NCI-H187 treated with DMSO at 0.1 percent for 48 hours (cell line): ENCODE measurements at places on chromosomes 12 and 14.

DNA sequence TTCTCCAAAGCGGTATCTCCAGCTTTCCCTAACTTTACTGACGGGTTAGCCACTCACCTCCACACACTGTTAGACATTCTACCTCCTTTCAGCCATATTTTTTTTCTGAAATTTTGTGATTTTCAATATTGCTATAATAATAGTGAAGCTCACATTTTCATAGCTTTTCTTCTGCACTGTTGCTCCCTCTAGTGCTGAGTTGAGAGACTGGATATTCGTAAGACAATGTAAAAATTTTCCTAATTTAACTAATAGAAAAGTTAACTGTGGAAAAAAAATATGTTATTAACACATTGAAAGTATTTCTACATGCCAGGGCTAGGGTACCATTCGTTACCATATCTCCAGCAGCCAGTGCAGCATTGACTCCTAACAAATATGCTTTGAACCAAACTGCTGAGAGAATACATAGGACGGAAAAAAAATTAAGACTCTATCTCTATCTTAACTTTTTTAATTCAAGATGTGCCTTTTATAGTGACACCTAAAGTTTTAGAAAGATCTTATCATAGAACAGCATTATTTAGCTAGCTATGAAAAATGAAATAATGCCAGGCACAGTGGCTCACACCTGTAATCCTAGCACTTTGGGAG is 48.7 kb upstream of the ABCC9 start:
- no peak for DNase-seq

GRCh38 chr12:905261-906031 is 44.0 kb downstream of the RAD52 start:
- no peak for DNase-seq

- no peak for DNase-seq
Measured at GRCh38 chr14:106665814-106666213, 1139.4 kb downstream of the TMEM121 start.

GRCh38 chr14:58805057-58805456 is 167.3 kb downstream of the DACT1 start:
- DNase-seq: peak; percentile 79

GRCh38 chr12:92719674-92720073 is 16.9 kb downstream of the PLEKHG7 start:
- no peak for DNase-seq

- no peak for DNase-seq
Measured at GRCh38 chr14:76867516-76868453, 41.6 kb downstream of the LRRC74A start.

GRCh38 chr14:81989211-81989610 is 455.6 kb upstream of the SEL1L start:
- DNase-seq: no peak

DNA sequence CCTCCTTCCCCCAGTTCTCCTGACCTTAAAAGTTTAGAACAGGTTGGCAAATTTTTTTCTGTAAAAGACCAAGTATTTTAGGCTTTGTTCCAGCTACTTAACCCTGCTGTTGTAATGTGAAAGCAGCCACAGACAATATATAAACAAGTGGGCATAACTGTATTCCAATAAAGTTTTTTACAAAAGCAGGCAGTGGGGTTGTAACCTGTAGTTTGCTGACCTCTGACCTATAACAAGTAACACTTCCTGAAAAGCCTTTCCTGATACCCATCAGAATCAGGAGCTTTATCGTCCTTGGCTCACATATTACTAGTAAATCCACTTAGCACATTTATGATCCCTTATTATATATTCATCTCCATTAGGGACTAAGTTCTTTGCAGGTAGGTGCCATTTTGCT is 13.1 kb upstream of the SMARCC2 start:
- no peak for DNase-seq

DNA sequence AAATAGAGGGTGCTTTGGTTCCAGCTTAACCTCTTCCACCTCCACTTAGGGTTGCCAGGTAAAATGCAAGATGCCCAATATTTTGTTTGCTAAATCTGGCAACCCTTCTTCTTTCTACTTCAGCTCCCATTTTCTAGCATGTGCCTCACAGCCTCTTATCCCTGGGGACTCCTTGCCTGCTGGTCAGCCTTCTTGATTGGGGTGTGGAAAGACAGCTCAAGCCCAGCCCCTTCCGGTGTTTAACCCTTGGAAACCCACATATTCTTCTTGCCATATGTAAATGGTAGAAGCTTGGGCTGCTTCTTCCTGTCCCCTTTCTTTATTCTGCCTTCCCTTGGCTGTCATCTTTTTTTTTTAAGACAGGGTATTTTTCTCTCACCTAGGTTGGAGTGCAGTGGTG is 5.7 kb downstream of the SPIC start:
- DNase-seq: no peak

DNA sequence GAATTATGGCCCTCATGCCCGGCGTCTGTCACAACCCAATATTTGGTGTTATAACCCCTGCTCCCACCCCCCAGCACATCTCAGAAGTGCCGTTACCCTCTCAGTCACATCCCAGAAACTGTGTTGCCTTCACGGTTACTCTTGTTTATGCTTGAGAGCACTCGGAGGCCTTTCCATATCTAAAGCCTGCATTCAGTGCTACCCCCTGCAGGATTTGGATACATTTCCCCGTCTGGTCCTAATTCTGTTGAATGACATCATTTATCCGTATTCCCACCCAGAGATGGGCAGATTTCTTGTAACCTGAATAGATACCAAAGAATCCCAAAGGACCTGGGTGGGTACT is 19.1 kb upstream of the FOS start:
- DNase-seq: no peak

DNA sequence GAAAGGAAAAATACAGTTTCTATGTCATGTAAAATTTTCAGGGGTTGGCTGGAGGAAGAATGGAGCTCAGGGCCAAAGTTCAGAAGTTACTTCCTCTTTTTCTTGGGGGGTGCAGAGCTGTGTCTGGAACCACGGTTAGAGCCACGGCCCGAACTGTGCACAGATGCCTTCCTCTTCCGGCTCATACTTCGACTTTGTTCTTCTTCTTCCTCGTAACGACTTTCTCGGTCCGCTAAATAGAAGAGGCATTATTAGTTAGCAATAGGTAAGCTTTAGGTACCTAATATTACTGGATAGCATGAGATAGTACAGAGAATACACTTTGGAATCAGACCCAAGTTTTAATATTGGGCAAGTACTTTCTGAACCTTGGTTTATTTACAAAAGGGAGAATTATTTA is 31.2 kb downstream of the SUPT16H start:
- DNase-seq: no peak

- DNase-seq: no peak
Measured at GRCh38 chr14:77275041-77275580, 4.1 kb upstream of the NGB start.

GRCh38 chr14:22047115-22047514 is 373.5 kb upstream of the OR4E1 start:
- DNase-seq: no peak

- no peak for DNase-seq
Measured at GRCh38 chr12:97968641-97969197, 506.1 kb downstream of the RMST start.

DNA sequence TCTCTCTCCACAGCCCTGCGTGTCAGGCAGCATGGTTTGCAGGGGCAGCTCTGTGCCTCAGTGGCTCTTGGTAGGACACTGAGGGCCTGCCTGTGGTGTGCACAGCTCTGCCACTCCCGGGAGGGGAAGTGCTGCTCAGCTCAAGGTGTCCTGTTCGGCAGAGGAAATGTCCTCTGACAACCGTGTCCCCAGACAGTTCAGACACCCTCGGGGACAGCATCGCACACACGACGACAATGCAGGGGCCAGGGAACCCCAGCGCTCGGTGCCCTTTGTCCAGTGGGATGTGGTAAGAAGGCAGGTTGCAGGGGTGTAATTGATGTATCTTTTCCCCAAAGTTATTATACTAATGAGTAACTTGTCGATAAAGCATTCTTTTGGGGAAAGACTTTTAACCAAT is 14.2 kb downstream of the ANKLE2 start:
- DNase-seq: no peak

GRCh38 chr14:20436363-20436755 is 393 bp upstream of the KLHL33 start:
- no peak for DNase-seq

DNA sequence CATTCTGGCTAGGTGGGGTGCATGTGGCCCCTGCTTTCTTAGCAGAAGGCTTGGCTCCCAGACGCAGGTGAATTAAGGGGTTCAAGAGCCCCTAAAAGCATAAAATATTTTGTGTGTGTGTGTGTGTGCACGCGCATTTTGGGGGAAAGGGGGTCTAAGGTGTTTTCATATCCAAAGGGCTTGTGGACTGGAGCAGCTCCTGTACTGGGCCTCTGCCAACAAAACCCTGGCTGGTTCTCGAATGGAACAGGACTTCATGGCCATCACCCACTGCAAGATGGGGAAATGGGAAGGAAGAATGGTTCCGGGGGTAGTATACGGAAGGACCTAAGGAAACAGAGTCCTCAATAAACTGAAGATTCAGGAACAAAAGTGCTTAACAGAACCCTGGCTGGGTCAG is 3.9 kb upstream of the ATN1 start:
- no peak for DNase-seq

DNA sequence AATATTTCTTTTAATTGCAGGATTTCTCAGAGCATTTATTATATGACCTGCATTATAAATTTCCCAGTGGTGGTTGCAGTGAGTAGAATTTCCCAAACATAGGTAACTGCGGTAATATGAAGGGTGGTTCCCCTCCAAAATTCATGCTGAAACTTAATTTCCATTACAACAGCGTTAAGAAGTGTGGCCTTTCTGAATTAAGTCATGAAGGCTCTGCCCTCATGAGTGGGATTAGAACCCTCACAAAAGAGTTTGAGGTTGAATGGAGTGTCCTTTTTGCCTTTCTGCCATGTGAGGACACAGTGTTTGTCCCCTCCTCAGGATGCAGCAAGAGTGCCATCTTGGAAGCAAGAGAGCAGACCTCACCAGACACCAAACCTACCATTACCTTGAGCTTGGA is 233.6 kb downstream of the KTN1 start:
- no peak for DNase-seq

DNA sequence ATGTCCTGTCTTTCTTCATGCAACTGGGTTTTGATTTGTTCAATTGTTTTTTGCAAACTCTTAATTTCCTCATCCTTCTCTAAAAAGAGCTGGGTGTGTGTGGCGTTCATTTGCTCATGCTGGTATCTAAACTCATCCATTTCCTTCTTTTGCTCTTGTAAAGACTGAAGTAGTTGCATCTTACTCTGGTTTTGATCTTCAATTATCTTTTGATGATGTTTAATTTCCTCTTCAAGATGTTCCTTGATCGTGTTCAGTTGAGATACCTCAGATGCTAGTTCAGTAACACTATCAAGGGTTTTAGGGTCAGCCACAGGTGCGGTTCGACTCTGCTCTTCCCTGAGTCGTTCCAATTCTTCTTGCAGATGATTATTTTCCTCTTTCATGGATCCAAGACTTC is 34.8 kb downstream of the TRIP11 start:
- DNase-seq: no peak

- DNase-seq: no peak
Measured at GRCh38 chr12:42756841-42757623, 167.5 kb upstream of the PRICKLE1 start.

DNA sequence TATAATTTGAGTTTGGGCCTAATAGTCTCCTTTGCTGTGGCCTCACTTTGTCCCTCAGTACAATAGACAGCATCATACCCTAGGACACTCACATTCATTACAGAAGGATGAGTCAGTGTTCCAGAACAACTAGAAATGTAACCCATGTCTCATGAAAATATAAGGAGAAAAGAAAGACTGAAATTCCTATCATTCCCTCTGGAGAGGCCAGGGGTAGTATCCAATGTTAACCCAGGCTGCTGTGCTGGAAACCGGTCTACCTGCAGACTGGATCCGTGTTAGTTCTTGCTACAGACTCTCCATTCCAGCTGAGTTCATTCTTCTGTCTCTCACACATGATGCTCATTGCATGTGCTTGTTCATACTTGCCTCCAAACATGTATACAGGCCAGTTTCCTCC is 75.8 kb upstream of the HOXC13 start:
- no peak for DNase-seq

GRCh38 chr14:99426265-99426664 is 54.4 kb downstream of the SETD3 start:
- DNase-seq: no peak

DNA sequence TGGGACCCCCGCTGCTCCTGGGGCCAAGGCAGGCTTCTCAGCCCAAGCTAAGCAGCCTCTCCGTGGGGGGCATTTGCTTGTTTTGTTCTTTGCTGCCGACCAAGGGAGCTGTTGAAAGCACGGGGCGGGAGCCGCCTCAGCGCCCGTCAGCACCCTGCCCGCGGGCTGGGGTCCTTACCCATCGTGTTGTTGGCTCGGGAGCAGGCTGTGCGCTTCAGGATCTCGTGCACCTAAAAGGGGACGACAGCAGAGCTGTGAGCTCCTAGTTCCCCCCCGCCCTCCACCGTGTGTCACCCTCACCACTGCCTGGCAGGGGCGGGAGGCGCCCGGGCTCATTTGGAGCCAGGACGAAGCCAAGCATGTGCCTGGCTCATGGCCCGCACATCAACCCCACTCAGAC is 117.5 kb downstream of the ANO2 start:
- no peak for DNase-seq

DNA sequence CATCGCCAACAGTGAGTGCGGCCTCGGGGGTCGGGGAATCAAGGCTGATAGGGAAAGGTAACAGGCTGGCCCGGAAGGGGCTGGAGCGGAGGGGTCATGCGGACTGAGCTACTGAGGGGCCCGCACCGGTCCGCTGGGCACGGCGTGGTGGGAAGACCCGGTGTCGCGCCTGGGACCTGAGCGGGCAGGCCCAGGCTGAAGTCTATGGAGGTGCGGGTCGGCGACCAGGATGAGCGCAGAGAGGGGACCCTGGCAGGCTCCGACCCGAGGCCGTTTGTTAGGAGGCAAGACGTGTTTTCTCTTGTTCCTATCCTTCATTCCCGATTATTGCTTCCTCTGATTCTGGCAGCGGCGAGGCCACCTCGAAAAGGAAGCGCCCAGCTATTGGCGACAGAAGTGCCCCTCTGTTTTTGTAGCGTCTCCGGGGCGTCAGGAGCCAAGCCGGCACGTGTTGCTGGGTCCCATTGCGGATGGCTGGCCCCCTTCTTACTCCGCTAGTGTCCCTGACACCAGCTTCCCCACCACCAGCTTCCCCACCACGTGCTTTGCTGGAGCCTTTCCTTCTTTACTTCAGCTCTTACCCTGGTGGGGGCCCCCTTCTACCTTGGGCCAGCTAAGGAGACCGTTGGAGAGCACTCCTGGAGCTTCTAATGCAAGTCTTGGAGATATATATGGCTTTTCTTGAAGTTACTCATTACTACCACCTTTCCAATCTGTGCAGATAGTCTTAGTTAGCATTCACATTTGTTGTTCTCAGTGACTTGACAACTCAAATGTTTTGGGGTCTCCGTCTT is 653 bp downstream of the PA2G4 start:
- DNase-seq: no peak
